ENCODE measurements at places on chromosomes 1 and 21.

- DNase-seq = no peak
These were observed 12.4 kb downstream of the PSEN2 start for GRCh38 chr1:226882631-226883409.

DNA sequence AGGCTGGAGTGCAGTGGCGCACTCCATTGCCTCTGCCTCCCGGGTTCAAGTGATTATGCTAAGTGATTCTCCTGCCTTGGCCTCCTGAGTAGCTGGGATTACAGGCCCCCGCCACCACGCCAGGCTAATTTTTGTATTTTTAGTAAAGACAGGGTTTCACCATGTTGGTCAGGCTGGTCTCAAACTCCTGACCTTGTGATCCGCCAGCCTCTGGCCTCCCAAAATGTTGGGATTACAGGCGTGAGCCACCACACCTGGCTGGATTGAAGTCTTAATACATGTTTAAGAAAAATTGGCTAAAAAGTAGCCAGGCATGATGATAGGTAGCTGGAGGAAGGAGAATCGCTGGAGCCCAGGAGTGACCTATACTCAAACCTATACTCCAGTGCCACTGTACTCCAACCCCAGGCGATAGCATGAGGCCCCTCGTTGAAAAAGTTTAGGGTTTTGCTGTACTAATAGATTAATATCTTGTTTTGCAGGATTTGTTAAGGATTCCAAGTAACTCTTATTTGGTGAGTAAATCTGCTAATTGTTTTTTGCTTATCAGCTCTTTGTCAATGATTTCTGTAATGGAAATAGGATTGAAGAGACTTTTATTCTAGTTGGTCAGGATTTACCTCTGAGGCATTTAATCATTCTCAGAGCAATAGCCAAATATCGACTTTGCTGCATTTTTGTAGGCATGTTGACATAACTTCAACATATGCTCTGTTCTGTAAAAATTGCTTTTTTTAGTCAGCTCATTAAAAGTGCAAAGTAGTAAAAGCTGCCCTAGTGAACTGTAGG is 2.0 kb downstream of the RCC1 start:
- no peak for DNase-seq

- DNase-seq = no peak
These were observed 36.6 kb upstream of the PADI1 start for GRCh38 chr1:17168091-17168876.

DNA sequence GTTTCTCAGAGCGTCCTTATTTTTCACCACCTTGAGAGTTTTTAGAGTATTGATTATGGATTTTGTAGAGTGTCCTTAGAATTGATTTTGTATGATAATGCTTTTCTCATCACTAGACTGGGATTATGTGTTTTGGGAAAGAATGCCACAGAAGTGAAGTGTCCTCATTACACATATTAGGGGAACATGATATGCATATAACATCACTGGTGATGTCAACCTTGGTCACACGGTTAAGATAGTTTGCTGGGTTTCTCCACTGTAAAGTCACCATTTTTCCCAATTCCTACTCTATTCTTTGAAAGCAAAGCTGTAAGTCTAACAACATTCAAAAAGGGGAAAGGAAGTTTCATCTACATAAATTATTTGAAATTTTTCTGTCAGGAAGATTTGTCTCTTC is 39.6 kb upstream of the PALMD start:
- no peak for DNase-seq

DNA sequence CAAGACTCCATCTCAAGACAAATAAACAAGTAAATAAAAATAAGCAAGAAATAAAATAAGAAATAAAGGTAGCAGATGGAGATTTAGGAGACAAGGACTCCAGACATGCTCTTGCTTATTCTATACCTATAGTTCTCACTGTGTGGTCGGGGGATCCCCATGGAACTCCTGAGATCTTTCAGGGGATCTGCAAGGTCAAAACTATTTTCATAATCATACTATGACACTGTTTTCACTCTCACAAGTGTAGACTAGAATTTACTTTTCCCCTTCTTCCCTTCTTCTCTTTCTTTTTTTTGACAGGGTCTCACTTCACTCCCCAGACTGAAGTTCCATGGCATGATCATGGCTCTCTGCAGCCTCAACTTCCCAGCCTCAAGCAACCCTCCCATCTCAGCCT is 29.8 kb upstream of the NLRP3 start:
- no peak for DNase-seq

DNA sequence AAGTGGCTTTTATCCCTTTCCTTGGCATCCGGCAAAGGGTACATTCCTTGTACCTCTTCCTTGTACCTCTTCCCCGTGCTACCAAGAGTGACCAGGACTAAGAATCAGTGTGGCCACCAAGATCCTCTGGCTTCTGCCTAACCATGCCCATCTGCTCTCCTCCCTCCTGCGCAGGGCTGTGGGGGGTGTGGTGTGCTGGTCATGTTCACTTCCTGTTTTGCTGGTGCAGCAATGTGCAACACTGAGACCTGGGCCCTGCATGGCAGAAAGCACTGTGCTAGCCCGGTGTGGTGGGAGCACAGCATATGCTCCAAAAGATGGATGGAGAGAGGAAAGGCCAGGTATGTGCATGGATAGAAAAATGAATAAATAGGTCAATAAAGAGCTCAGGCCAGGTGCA is 33.3 kb upstream of the TENT5C start:
- no peak for DNase-seq

DNA sequence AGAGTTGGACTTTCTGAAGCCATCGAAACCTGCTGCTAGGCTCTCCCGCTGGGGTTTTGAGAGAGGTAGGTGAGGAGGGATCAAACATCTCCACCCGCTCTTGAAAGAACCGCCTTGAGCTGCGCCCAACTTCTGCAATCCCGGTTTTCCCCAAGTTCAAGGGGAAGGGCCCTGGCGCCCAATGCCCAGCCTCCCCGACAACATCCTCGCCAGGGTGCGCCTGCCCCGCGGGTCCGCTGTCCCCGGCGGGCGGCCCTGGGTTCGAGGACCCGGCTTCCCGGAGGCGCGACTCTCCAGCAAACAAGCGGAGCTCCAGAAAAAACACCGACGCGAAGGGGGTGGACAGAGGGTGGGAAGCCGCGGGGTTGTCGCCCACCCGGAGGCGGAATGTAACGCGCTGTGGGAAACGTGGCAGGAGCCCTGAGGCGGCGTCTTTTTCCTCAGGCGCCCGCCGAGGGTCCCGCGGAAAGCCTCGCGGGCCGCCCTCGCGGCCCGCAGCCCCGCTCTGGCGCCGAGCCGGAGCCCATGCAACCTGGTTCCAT is 607 bp downstream of the BTG3 start:
- DNase-seq = no peak

DNA sequence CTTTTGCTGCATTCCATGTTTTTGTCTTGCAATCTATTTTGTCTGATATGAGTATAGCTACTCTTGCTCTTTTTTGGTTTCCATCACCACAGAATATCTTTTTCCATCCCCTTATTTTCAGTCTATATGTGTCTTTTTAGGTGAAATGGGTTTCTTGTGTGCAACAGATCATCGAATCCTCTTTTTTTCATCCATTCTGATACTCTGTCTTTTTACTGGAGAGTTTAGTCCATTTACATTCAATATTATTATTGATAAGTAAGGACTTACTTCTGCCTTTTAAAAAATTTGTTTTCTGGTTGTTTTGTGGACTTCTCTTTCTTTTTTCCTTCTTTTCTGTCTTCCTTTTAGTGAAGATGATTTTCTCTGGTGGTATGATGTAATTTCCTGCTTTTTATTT is 64.6 kb upstream of the CD55 start:
- no peak for DNase-seq

GRCh38 chr1:209509039-209509438 is 74.5 kb upstream of the CAMK1G start:
- DNase-seq = no peak

GRCh38 chr1:244209955-244210354 is 158.9 kb downstream of the ZBTB18 start:
- DNase-seq = no peak

DNA sequence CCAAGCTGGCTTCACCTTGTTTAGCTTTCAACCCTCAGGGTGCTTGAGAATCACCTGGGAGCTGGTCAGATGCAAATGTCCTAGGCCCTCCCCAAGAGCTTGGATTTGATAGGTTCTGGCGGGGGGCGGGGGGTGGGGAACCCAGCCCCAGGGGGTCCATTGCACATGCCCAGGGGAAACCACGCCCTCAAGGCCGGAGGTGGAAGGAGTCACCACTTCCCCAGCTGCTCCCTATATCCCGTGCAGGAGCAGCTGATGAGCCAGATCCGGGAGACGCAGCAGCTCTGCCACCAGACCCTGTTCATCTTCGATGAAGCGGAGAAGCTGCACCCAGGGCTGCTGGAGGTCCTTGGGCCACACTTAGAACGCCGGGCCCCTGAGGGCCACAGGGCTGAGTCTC is 5.8 kb downstream of the TOR3A start:
- no peak for DNase-seq

DNA sequence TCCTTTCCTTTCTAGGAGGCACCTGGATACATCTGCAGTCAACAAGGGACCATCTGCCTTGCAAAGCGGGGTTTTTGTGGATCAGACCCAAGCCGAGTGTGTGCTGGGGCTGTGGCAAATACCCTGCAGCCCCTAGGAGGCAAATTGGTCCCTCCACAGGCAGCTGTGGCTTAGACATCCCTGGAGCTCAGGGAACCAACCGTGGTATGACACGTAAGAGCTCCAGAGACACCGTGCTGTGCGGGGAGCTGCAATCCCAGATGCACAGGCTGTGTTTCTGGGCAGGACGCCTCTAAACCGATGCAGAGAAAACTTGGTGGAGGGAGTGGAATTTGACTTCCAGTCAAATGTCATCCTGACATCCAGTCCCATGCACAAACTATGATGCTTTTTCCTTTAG is 141.5 kb downstream of the KAZN start:
- no peak for DNase-seq

DNA sequence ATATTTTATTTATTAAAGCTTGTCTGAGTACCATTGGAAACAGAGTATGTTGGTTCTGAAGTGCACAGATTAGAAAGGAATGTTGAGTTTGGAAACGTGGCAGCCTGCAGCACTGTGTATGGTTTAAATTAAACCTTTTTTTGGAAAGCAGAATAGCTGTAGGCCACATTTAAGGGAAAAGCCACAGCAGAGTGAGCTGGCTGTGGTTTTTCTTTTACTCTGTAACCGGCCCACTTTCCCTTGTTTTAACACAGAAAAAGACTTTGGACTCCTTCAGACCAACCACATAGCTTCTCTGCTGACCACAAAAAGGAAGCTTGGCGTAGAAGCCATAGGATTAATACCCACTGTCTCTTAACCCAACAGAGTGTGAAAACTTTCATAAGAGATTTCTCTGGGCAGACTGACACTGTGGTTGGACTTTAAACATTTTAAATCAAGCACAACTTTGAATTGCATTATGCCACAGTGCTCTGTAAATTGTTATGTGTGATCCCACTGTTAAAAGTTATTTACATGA is 75.2 kb downstream of the NFIA start:
- DNase-seq = no peak

- no peak for DNase-seq
These were observed 2.4 kb downstream of the ELF3 start for GRCh38 chr1:202012544-202013478.

DNA sequence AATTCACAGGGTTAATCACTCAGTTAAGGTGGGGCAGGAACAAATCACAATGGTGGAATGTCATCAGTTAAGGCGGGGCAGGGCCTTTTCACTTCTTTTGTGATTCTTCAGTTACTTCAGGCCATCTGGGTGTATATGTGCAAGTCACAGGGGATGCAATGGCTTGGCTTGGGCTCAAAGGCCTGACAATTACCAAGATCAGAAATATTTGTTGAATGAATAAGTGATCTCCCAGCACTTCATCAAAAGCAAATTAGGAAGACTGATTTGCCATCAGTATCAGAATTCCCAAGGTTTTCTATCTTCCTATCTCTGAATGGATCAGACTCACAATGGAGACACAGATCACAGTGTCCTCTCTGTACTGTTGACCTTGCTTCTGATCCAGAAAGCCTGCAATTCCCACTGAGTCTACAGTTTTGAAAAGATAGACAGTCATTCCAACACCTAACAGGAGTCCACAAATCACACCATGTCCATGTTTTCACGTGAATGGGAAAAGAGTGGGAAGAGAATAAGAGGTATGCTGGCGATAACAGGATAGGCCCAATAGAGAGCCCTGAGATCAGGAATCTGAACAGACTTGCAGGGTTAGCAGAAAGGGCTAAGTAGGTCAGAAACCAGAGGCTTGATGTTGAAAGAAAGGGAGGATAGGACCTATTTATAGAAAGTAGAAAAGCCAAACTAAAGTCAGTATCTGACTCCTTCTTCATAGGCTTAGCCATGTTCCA is 75.3 kb downstream of the KCNK1 start:
- DNase-seq = no peak

DNA sequence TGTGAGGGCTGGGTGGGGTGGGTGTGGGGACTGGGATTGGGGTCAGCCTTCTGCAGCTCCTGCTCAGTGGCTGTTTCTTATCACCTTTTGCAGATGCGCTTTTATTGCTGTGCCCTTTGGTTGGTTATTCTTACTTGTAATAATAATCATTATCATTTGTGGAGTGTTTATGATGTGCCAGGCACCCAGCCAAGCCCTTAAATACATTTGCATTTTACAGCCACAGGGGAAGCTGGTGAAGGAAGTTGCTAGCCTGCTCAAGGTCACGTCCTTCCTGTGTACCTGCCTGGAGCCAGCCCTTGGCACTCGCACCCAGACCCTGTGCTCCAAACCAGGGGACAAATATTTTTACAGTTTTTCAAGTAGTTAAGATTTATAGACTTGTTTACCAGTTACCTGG is 144.0 kb downstream of the PGBD5 start:
- DNase-seq = no peak

DNA sequence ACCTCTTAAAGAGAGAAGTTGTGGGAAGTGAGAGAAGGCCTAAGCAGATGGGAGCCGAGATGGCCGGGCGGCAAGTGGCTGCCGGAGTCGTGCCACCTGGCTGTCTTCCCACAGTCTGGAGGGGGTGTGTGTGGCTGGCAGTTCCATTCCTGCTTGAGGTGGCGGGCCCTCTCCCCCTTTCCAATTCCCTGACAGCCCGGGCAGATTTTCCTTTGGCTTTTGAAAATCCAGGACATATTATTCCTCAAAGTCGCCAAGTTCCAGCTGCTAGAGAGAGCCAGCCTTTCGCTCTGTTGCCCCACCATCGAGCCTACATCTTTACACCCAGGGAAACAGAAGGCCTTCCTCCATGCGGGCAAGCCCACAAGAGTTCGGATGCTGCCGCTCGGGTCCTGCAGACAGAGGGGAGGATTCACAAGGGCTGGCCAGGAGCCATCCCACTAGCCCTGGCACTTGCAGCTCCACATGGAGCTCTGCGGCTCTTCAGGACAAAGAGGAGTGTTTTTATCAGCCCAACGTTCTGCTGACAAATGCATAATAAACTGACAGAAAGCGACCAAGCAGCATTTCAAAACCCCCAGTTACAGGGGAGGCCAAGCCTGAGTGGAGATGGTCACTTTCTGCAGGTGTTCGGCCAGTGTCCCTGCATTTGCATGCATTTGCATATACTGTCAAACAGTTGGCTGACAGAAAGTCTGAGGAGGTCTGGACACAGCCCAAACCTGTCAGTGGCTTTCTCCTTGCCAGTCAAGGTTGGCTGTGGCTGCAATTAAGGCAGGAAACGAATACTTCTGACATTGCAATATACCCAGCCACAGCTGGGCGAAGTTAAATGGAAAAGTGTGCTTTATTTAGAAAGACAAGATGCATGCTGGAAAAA is 45.9 kb downstream of the OLIG1 start:
- DNase-seq = no peak

GRCh38 chr1:231638647-231639046 is 12.1 kb downstream of the DISC1 start:
- no peak for DNase-seq

- no peak for DNase-seq
These were observed 69.7 kb downstream of the CYYR1 start for GRCh38 chr21:26503414-26503813.
